Activated gamma-delta T cell (primary cell): ENCODE measurements at places on chromosomes 6 and 20.

- no peak for DNase-seq
These were observed 187.7 kb upstream of the MYLIP start for GRCh38 chr6:15941168-15941567.

GRCh38 chr6:39419607-39420006 is 97.1 kb upstream of the KCNK16 start:
- DNase-seq: no peak

GRCh38 chr20:41818991-41819390 is 200.8 kb upstream of the CHD6 start:
- DNase-seq: no peak

GRCh38 chr20:31497838-31498540 is 16.3 kb upstream of the HM13 start:
- no peak for DNase-seq

- no peak for DNase-seq
These were observed 96.4 kb upstream of the RNF24 start for GRCh38 chr20:4111440-4112411.

- DNase-seq: no peak
These were observed 53.2 kb downstream of the IRF4 start for GRCh38 chr6:444653-445275.

DNA sequence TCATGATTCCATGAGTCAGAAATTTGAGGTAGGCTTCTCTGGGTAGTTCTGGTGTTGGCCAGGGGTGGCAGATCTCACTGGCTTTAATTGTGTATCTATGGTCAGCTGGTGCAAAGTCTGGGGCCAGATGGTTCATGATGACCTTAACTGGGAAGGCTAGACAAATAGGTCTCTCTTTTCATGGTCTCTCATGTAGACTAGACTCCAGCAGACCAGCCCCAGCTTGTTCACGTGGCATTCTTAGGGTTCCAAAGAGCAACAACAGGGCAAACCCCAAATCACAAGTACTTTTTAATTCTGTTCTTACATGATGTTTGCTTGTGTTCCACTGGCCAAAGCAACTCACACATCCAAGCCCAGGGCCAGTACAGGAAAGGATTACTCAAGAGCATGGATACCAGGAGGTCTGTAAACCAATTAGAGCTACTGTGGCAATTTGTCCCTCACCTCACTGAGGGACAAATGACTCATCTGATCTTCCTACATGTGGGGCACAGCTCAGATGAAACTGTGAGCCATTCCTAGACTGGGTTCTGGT is 79.5 kb upstream of the PBOV1 start:
- DNase-seq: no peak

- no peak for DNase-seq
These were observed 27.9 kb upstream of the CCR6 start for GRCh38 chr6:167094820-167095637.

GRCh38 chr20:32539026-32539816 is 45.9 kb downstream of the NOL4L start:
- DNase-seq: no peak

- DNase-seq: no peak
These were observed 622 bp upstream of the KIZ start for GRCh38 chr20:21125072-21125848.

GRCh38 chr20:23043376-23043775 is 6.1 kb downstream of the THBD start:
- no peak for DNase-seq

- DNase-seq: no peak
These were observed 9.0 kb downstream of the GMEB2 start for GRCh38 chr20:63617876-63618265.

- DNase-seq: no peak
These were observed 72.3 kb downstream of the CARMIL1 start for GRCh38 chr6:25351485-25351884.

DNA sequence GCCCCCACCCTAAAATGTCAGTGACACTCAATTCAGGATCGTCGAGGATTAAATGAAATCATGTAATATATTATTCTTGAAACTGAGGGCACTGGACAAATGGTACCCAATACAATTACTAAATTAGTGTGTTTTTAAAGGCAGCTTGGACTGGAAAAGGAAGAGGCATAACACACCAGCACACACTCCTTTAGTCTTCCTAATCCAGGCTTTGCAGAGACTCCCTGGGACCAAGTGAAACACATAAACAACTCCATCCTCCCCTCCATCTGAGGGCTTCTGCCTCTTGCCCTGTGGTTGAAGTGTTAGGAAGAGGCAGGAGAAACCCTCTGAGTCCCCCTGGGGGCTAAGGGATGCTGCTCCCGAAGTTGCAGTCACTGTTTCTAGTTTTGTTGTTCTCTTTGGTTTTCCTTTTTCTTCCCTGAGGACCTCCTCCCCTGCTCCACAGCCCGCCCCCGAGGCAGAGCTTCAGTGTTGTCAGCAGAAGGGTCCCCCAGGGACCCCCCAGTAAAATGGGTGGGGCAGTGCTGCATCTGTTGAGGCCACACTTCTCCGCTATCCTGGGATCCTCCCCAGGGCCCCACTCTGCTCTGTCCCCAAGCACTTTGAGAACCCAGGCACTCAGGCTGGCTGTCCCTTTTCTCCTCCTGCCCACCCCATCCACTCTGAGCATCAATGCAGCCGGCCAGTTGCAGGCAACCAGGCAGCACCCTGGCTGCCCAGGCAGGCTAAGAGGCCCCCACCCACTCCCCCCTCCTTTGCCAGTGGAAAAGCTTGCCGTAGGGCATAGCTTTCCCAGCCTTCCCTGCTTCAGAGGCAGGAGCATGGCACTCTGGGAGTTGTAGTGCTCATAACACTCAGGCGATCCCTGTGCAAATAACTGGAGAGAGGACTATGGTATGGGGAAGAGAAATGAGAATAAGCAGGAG is 5.9 kb downstream of the TMEM63B start:
- no peak for DNase-seq

DNA sequence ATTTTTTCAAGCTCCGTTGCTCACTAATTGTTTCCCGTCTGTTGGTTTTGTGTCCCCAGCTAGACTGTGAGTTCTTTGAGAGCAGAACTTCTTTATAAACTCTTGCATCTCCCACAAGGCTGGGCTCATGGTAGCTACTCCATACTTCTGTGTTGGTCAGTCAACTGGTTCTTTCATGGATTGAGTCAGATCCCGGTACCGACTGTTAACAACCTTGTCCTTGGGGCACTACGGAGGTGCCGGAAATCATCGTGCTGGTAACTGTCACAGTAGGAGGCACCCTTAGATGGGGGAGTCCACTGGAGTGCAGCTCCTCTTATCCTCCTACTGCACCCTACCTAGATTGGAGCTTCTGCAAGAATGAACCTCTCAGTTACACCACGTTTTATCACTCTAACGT is 8.6 kb upstream of the STX16 start:
- DNase-seq: no peak

GRCh38 chr20:63775096-63775978 is 35.8 kb downstream of the SLC2A4RG start:
- DNase-seq: no peak

- no peak for DNase-seq
These were observed 153.2 kb downstream of the CDKAL1 start for GRCh38 chr6:20687494-20687893.

DNA sequence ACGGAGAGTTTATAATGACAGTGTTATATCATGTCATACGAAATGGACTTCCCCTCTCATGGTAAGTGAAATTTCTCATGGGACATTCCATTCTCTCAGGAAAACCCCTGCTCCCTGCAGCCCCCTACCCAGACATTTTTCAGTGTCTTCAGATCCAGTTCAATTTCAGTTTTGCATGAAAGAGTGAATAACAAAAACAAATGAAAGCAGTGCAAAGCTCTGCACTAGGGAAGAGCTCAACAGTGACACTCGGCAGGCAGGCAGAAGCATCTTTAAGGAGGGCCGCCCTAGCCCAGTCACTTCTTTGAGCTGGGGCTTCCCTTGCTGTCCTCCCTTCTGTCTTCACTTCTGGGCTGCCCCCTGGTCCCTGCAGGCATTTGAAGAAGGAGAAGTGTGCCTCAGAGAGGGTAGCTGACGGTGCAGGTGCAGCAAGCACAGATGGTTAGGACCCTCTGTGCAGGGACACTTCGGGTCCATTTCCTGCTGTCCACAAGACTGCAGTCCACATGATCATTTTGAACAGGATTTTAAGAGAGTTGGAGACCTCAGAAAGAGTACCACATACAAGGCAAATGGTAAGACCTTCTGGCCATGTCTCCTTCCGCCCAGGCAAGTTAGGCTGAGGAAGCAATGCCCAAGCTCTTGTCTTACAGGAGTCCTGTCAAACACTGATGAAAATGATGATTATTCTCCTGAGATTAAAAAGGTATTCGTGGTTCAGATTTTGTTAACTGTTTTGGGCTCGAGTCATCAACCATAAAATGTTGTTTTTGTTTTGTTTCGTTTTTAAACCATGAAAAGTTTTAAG is 5.4 kb upstream of the DUSP22 start:
- DNase-seq: no peak

DNA sequence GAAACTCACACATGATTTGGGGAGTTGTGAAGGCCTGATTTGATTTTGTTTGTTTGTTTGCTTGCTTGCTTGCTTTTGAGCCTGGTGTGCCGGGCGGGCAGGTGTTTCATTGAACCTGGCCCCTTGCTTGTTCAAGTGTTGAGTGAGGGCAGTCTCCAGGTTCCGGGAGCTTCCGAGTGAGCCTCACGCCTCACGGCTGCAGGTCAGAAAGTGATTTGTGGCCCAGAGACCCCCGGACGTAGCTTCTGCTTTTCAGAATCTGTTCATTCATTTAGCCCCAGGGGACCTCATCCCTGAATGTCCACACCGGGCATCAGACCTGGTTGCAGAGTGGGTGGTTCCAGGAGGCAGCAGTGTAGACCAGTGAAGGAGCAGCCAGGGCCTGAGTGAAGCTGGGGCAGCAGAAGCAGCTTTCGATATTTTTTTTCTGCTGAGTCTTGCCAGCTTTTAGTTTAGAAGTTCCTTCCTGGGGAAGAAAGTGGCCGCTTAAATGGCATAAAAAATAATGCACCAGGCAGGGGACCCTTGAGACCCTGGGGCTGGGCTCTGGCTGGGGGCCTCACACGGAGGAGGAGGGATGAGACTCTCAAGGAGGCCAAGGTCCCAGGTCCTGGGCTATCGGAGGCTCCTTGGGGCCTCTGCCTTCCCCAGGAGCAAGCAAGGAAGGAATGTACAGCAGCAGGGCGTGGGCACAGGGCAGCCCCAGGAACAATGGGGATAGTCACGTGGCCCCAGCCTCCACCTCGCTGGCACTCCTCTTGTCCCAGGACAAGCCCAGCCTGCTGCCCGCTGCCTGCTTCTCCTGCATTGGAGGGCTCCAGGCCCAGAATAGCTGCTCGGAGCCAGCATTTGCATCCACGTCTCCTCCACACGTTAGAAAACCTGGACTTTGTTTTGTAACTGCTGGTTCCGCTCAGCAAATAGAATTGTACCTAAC is 89.2 kb upstream of the BHLHE23 start:
- DNase-seq: no peak

DNA sequence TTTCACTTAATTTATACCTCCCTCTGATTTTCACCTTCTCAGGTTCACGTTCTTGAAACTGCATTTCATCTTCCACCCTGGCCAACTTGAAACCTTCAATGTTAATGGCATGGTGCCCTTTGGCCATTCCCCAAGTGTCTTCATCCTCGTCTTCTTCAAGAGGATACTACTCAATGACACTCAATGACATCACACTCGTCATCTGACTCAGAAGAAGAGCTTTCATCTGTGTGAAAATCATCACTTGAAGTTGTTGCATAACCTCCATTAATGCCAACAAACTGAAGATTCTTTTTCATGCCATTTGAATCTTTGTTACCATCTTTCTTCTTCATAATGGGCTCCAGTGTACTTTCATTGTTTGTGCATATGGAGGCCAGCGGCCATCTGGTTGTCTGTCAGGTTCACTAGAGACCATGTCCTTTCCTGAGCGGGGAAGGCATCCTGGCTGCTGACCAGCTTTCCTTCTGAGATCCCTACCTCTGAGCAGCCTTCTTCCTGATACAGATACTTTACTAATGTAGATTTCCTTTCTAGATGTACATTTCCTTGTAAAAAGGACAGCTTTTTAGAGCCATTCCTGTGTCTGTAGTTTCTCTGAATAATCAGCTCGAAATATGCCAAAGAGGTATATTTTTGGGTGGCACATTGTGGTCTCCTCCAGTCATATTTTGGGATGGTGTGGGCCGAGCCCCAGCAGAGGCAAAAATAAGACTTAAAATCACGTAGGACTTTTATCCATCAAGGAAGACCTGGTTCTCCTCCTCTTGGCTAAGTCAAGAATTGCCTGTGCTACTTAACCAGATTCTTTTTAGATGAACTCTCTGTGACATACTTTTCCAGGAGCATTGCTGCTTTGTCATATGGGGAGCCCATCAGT is 21.3 kb downstream of the TRMT6 start:
- DNase-seq: no peak

DNA sequence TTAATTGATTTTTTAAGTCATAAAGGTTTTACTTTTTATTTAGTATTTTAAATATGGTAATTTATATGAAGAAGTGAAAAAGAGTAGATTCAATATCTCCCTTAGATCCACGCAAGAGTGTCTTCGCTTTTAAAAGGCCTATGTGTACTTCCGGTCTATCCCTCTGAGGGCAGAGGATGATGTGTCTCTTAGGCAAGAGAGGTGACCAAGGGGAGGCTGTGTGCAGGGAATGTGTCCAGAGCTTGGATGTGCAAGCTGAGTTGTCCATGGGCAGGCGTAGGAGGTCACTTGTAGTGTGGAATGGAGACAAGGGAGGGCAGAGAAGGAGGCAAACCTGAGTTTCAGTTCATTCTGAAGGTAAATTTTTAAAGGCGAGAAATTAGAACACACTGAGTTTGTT is 113.9 kb downstream of the CRYBG1 start:
- no peak for DNase-seq

GRCh38 chr20:4113615-4114603 is 98.6 kb upstream of the RNF24 start:
- DNase-seq: no peak

GRCh38 chr6:36625158-36625919 is 31.2 kb downstream of the SRSF3 start:
- no peak for DNase-seq

GRCh38 chr20:38134427-38135270 is 30.4 kb downstream of the TGM2 start:
- no peak for DNase-seq

DNA sequence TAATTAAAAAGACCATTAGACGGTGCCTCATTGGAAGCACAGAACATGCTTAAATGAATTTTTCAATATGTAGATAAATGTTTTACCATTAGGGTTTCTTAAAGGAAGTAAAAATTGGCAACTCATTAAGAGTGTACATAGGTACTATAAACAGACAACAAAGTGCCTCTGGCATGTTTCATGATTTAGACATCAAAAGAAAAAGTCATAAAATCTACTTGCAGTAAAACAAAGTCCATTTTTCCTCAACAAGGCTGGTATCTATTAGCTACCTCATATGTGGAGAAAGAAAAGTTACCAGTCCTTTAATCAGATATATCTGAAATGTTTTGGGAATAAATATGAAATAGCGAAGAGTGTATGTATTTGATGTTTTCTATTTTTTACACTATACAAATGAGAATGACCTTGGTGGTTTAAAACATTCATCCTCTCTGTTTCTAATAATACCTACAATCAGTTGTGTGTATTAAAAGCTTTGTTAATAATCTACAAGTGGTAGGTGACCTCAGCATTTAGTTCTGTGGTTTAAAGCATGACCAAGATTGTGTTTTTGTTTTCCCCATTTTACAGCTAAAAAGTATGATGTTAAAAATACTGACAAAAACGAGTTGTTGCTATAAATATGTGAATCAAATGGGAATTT is 87.5 kb downstream of the HDGFL1 start:
- no peak for DNase-seq
